ENCODE measurements at places on chromosomes 5 and 9.

- no peak for DNase-seq
These were observed 251.8 kb downstream of the ZNF608 start for GRCh38 chr5:124494540-124495116.

DNA sequence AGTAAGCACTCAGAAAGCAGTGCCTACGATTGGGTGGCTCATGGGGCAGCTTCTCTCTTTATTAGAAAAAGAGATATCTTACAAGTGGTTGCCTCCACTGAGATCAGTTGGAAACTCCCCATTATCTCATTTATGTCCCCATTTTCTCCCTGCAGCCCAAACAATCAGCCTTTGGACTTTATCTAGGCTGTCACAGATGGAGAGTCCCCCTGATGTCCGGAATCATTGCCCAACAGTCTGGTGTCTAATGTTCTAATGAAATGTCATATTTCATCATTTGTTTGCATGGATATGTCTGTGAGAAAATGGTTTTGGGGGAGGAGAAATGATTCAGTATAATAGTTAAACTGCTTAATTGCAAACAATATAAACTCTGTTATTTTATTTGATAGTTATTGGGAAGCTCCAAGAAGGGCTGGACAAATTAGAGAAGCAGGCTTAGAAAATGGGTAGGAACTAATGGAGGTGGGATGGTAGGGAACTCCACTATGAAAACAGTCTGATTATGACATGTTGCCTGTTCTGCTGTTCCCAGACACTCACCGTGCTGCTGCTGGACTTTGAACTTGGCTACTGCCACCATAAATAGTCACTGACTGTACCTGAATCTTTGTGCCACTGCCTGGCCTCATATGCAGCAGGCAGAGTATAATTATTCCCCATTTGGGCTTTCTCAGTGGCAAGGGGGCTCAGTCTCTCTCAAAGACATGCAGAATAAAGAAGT lies 38.3 kb upstream of the SMAD5 start:
- DNase-seq = no peak

DNA sequence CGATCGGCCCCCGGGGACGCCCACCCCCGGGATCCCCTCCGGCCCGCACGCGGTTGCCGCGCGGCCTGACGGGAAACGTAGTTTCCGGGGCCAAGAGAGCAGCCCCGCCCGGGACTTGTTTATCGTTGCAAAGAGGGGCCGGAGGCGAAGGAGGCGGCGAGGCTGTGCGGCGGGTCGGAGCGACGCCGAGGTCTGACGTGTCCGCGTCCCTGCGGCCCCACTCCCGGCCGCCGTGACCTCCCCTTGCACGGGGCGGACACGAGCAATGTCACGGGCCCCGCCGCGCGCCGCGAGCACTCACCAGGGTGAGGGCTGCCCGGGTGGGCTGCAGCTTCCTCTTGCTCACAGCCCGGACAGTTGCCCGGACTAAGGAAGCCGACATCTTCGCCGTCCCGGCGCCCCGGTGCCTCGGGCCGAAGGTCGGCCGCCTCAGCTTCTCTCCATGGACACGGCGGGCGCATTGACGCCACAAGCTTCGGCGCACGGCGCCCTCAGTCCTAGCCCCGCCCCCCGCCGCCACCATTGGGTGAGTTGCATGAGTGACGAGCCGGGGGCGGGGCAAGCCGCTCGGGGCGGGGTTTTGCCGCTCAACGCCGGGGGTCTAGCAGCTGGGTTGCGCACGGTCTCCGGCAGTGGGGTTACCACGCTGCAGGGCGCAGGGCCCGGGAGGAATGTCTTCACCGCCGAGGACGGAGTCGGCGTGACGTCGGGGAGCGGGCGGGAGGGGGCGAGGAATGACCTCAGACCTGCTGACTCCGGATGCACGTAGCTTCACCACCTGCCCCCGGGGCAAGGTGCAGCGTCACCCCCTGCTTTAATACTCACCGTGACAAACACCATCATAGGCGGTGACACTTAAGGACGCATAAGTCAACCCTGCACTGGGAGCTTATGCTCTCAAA lies at the start of gene ISCA1:
TSS of gene ISCA1 (minus strand) at position 462 of the 902 bp plus-strand sequence. CDS start at position 382, 80 bp downstream.
- peak; percentile 91 for DNase-seq

GRCh38 chr5:178370102-178370501 lies 137.5 kb upstream of the PHYKPL start:
- DNase-seq = no peak

DNA sequence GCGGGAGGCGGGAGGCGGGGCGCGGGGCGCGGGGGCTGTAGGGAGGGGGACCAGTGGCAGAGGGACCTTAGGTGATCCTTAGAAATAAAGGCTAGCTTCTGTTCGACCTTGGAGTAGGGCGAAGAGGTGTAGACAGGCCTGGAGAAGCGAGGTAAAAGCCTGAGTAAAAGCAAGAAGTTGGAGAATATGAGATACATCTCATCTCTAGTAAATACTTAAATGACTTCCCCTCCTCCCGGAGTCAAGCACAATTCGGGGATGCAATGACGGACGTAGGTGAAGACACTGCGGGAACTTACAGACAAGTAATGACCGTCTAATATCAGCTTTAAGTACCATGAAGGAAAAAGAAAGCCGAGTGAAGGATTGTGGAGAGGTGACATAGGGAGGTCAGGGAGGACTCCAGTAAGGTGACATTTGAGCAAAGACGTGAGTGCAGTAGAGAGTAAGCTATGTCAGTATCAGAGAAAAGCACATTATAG lies 466 bp downstream of the SMC2 start:
- no peak for DNase-seq

DNA sequence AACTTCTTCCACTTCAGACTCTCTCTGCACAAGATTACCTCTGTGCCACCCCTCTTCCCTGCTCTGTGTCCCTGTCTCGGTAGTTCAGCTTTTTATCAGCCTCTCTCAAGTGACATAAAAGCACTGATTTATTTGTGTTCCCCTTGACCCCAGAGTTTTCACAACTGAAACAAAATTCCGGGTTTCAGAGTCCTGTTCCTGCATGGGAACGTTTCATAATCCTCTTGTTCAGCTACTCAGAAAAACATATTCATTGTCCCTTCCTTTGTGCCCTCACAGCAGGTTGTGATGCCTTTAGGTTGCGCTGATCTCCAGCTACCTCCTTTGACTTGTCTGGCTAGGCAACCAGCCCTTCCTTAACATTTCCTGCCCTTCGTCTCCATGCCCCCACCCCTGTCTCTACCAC lies 13.7 kb upstream of the ITGA1 start:
- no peak for DNase-seq

DNA sequence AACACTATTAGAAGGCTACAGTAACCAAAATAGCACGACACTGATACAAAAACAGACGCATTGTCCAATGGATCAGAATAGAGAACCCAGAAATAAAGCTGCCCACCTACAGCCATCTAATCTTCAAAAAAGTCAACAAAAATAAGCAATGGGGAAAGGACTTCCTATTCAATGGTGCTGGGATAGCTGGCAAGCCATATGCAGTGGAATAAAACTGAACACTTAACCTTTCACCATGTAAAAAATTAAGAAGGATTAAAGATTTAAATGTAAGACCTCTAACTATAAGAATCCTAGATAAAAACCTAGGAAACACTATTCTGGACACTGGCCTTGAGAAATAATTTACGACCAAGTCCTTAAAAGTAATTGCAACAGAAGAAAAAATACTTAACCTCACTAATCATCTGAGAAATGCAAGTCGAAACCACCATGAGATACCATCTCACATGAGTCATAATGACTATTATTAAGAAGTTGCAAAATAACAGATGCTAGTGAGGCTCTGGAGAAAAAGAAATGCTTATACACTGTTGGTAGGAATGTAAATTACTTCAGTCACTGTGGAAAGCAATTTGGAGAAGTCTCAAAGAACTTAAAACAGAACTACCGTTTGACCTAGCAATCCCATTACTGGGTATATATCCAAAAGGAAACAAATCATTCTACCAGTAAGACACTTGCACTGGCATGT lies 203.3 kb upstream of the CDH9 start:
- no peak for DNase-seq

DNA sequence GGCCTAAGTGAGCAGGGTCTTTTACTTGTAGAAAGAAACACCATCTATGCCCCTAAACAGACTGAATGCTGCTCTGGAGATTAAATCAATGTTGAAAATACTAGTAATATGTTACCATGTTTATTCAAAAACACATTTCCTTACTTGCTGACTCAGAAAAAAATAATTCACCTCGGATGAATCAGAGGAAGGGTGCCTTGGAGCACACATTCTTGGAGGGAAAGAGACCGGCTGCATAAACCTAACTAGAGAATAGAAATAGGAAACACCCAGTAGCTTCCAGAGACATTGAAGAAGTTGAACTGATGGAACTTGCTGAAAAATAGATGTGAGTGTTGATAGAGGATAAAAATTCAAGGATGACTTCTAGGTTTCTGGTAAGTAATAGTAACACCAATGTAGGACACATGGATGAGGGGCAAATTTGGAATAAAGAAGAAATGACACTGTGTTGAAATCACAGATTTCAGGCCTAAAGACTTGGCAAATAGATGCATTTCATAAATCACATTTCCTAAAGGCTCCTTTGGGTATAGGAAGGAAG lies 76.9 kb upstream of the MINAR2 start:
- no peak for DNase-seq

DNA sequence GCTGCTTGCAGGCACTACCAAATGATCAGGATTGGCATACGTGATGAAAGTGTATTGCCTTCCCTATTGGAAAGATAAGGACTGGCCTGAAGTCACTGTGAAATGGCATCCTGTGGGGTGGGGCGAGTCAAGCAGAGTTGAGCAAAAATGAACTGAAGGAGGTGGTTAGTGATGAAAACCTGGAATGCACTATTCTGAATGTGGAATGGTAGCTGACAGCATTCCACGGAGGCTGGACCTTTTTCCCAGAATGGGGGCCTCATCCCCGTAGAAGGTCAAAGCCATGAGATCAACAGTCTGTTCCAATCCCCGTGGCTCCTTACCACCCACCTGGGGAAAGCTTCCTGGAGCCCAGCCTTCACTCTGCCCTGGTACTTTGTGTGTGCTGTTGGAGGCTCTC lies 37.7 kb downstream of the ASS1 start:
- no peak for DNase-seq

DNA sequence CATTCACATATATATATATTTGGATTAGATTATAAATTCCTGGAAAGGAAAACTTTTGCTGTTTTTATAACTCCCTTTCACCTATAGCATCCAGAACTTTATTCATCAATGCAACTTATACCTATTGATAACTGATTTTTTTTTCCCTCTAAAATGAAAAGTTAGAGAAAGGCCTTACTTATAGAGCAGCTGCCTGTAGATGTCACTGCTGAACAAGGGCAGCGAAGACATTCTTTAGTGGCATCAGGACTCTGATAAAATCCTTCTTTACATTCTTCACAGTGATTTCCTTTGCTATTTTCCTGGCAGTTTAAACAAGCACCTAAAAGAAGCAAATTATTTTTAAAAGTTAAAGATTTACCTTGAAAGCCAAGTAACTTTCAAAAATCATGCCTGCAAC lies 32.3 kb upstream of the CDK5RAP2 start:
- DNase-seq = no peak

DNA sequence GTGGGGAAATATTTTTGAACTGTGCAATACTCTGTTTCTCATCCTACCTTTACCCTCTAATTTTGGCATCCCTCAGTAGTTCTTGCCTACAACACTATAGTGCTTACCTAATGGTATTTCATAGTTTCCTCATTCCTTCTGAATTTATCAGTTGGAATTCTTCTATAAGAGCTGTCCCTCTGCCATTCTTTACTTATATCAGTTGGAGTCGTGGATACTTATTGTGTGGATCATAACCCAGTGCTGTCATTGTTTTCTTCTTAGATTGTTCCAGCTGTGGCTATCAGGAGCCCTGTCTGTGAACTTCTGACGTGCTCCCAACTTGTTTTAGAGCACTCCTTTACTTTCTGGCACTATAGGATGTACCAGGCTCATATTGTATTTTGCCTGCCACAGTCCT lies 146.1 kb upstream of the OTULINL start:
- no peak for DNase-seq

- no peak for DNase-seq
These were observed 43.8 kb downstream of the GCNT1 start for GRCh38 chr9:76502746-76503145.

DNA sequence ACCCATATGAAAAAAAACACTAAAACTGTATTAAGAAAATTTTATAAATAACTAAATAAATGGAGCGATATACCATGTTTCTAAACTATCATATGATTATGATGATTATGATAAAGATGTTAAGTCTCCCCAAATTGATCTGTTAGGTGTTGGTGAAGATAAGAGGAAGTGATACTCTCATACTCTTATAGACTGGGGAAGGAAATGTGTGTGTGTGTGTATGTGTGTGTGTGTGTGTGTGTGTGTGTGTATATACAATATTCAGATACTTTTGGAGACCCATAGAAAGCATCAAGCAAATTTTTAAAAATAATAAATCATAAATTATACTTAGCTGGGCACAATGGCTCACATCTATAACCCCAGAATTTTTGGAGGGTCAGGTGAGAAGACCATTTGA lies 62.9 kb downstream of the TMEM232 start:
- DNase-seq = no peak

GRCh38 chr9:121499427-121500164 lies at the start of gene GGTA1:
Gene GGTA1, minus strand, starts transcription at chr9:121499844. Its CDS starts 31,922 bp downstream, at chr9:121467922.
- DNase-seq = no peak

DNA sequence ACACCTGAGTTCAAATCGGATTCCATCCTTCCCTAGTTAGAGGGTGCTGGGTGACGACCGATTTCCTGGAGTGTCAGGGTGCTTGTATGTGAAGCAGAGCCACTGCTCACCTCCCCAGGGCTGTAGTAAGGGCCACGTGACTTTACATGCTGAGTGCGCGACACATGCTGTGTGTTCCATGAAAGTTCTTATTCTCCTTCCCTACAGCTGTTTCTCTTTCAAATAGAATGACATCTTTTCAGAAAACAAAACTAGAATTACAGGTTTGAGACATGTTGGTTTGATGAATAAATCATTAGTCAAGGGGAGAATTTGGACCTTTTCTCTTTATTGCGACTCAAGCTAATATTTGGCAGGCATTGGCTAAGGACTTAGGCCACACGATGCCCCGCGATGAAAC lies 113.1 kb downstream of the JMY start:
- no peak for DNase-seq

DNA sequence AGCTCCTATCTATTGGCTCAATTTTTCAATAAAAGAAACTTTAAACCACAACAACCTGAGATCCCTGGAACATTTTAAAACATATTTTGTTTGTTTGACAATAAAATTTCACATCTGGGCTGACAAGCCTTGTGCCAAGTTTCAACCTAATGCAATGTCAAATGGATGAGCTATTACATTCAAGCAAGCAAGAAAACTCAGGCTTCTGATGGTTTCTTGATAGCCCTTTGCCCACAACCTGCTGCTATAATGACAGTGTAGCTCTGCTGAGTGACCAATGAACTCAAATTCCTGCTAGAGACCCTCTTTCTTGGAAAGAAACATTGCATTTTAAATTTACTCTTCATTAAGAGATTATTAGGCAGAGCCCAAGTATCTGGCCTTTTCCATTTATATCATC lies 472.9 kb downstream of the ARHGEF28 start:
- DNase-seq = no peak

GRCh38 chr5:174947548-174947947 lies 223.2 kb downstream of the MSX2 start:
- DNase-seq = no peak

Measured in NCI-H1092 (cell line).